ENCODE measurements at places on chromosomes 2 and 18.

GRCh38 chr18:61967252-61967891, 74.6 kb upstream of the RNF152 start:
- no peak overlapping the region for H3K4me3 ChIP-seq
- no peaks in the 10 kb centered on the region for H3K27me3 ChIP-seq
- H3K4me1 ChIP-seq = no peaks in the 10 kb centered on the region

GRCh38 chr2:69559442-69560146, 83.9 kb downstream of the AAK1 start:
- no peak overlapping the region for H3K27ac ChIP-seq
- H3K36me3 ChIP-seq = peaks cover 4% of the 10 kb centered on the region
- peak; percentile 62 for DNase-seq

DNA sequence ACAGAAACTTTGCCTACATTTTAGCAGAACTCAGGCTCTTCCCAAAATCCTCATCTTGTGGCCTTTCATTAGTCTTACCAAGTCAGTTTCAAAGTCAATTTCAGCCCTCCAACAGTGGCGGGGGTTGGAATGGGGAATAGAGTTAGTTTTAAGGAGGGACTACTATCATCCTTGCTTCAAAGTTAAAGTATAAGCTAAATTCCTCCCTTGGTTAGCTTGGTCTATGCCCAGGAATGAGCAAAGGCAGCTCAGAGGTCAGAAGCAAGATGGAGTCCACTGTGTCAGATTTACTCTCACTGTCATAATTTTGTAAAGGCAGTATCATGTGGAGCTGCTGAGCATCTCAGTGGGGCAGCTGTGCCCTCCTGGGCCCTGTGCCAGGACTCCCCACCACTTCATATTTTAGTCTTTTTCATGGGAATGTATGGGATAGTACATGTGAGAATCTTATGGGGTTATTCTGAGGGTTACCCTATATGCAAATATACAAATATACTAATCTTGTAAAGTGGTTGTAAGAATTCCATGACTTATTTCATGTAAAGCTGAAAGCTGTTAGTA, 145.2 kb upstream of the MMADHC start:
- peaks cover 14% of the 10 kb centered on the region for H3K4me1 ChIP-seq
- H3K4me3 ChIP-seq = no peak overlapping the region
- no peak for DNase-seq
- H3K27me3 ChIP-seq = no peaks in the 10 kb centered on the region

DNA sequence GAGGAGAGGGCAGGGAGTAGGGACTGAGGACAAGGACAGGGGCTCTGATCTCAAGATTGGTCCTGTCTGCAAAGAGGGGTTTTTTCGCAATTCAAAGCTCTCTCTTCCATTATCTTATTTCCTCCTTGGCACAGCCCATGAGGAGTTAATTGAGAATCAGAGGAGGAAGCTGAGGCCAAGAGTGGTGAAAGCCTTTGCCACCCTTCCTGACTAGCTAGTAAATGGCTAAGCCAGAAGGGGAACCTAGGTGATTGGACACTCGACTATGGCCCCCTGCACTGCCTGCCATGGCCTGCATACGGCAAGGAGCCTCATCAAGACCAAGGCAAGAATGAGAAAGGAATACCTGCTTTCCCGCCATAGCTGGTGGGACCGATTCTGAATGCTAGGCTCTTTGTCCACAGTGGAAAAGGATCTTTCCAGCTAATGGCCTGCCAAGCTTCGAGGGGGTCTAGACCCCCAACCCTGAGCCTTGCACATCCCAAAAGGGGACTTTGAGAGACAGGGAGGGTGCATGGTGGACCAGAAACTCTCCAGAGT, 237.9 kb downstream of the HAUS1 start:
- no peak overlapping the region for H3K4me3 ChIP-seq
- H3K27ac ChIP-seq = no peak overlapping the region
- DNase-seq = no peak

DNA sequence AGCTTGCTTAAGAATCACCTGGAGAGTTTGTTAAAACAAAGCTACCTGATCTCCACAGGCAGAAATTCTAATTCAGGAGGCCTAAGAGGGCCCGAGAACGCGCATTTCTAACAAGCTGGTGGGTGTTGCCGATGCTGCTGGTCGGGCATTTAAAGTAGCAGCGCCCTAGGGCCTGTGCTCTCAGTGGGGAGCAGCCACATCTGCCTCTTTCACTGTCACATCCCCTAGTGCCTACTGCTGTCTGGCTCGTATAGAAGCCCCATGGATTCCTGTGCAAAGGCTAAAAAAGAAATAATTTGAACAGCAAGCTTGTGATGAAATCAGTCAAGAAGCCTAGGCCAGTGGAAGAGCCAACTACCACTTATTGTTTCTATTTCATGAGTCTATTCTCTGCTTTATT, 126.7 kb upstream of the SMIM21 start:
- H3K4me3 ChIP-seq = no peak overlapping the region
- peaks cover 4% of the 10 kb centered on the region for H3K27me3 ChIP-seq
- H3K4me1 ChIP-seq = no peaks in the 10 kb centered on the region
- H3K36me3 ChIP-seq = no peaks in the 10 kb centered on the region
- H3K27ac ChIP-seq = no peak overlapping the region
- no peak for DNase-seq

DNA sequence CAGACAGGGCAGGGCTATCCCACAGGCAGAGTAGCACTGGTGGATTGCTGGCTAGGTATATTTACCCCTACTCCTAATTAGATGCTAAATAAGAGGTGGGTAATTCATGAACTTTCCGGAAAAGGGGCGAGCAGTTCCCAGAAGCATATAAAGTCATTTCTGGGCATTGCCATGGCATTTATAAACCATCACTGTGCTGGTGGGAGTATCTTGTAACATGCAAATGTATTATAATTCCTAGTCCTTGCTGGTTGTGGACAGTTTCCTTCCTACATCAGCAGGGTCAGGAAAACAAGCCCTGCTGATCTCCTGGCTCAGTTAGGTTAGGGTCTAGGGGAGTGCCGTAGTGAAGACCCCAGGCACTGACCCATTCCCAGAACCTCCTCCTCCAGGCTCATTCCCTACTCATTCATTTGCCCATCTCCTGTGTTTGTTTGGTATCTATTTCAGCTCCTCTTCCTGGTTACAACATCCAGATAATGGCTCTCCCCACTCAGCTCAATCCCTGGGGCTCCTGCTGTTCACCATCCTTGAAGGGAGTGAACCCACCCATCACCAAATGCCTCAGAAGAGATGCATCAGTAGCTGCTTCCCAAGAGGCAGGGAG, 282.7 kb downstream of the SRBD1 start:
- H3K4me1 ChIP-seq = peaks cover 4% of the 10 kb centered on the region
- no peak for DNase-seq
- H3K27ac ChIP-seq = no peak overlapping the region
- H3K27me3 ChIP-seq = peaks cover 17% of the 10 kb centered on the region

DNA sequence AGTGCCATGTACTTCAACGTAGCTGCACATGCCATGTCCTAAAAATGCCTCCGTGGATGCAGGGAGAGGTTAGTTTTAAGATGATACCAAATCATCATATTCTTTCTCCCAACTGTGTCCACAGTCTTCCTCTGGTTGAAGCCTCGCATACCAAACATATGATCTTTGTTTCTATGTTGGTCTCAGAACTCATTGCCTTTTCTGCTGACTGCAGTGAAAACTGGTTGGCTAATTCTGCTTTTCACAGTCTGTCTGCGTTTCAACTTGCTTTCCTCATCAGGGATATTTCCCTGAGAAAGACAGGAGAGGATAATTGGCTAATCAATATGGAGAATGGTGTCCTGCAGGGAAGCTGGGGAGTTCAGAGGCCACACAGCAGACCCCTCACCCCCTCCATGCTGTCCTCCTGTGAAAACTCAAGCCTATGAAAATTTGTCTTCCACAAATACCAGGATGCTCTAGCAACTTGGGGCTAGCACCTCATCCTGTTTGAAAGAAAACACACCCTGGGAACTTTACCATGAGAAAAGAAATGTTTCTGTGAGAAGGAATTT, 192.2 kb upstream of the PXDN start:
- no peaks in the 10 kb centered on the region for H3K27me3 ChIP-seq
- H3K4me3 ChIP-seq = no peak overlapping the region
- H3K4me1 ChIP-seq = no peaks in the 10 kb centered on the region
- no peak overlapping the region for H3K27ac ChIP-seq
- DNase-seq = no peak
- H3K36me3 ChIP-seq = no peaks in the 10 kb centered on the region

- H3K27ac ChIP-seq = peak overlapping the region; percentile 20
- peaks cover 11% of the 10 kb centered on the region for H3K4me1 ChIP-seq
- DNase-seq = peak; percentile 65
- H3K27me3 ChIP-seq = no peaks in the 10 kb centered on the region
Measured at GRCh38 chr18:74116633-74117554, 30.7 kb downstream of the FBXO15 start.

DNA sequence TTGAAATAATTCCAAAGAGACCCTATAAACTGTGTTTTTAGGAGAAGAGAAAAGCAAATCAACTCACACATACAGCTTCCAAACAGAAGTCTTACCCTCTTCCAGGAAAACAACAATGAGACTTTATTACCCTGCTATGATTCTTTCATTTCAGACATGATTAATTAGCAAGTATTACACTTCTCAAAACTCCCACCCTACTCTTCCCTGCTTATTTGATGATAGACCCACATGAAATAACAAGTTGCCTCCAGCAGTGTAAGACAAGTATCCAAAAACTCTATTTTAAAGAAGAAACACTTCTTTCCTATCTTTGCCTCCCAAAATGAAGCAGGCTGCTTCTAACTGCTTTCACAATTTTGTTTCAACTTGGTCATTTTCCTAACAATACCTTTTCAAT, 4.1 kb downstream of the FIGN start:
- H3K36me3 ChIP-seq = no peaks in the 10 kb centered on the region
- H3K27ac ChIP-seq = no peak overlapping the region
- peaks cover 2% of the 10 kb centered on the region for H3K4me1 ChIP-seq
- H3K4me3 ChIP-seq = no peak overlapping the region

- no peak for DNase-seq
- H3K4me3 ChIP-seq = no peak overlapping the region
- H3K36me3 ChIP-seq = no peaks in the 10 kb centered on the region
- no peak overlapping the region for H3K27ac ChIP-seq
- H3K27me3 ChIP-seq = no peaks in the 10 kb centered on the region
Measured at GRCh38 chr2:16184341-16184890, 244.1 kb downstream of the MYCN start.

DNA sequence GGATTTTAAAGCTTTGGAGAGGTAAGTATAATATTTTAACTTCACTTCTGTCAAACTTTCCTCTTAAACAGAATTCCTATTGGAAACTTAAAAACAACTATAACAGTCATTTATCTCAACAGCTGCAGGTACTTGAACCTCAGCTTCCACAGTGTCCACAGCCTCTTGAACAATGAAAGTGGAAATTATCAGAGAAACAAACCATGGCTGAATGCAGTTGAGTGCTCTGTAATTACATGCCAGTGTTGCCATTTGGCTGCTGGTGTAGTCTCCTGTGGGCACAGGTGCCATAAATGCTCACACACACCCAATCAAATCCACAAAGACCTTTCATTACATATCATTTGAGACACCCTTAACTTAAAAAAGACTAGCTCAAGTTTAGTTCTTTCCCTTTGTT, 125.1 kb downstream of the CPS1 start:
- H3K27me3 ChIP-seq = no peaks in the 10 kb centered on the region
- no peak for DNase-seq
- no peak overlapping the region for H3K27ac ChIP-seq
- H3K4me1 ChIP-seq = no peaks in the 10 kb centered on the region

- peak overlapping the region; percentile 69 for H3K4me3 ChIP-seq
- H3K27ac ChIP-seq = peak overlapping the region; percentile 85
- H3K27me3 ChIP-seq = no peaks in the 10 kb centered on the region
- DNase-seq = no peak
- H3K4me1 ChIP-seq = peaks cover 19% of the 10 kb centered on the region
Measured at GRCh38 chr2:216694826-216695217, 527 bp downstream of the IGFBP5 start.

DNA sequence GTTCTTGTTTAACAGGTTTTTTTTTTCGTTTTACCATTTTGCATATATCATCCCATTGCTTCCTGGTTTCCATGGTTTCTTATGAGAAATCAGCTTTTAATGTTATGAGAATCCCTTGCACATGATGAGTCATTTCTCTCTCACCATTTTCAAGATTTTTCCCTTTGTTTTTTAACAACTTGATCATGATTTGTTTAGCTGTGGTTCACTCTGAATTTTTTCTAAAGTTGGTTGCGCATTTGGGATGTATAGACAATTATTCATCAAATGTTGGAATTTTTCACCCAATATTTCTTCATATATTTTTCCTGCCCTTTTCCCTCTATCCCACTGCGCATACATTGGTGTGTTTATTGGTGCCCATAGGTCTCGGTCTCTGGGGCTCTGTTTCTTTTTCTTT, 42.4 kb upstream of the BIN1 start:
- H3K4me3 ChIP-seq = no peak overlapping the region
- H3K27ac ChIP-seq = no peak overlapping the region
- DNase-seq = peak; percentile 96
- H3K4me1 ChIP-seq = peaks cover 18% of the 10 kb centered on the region
- H3K36me3 ChIP-seq = no peaks in the 10 kb centered on the region

DNA sequence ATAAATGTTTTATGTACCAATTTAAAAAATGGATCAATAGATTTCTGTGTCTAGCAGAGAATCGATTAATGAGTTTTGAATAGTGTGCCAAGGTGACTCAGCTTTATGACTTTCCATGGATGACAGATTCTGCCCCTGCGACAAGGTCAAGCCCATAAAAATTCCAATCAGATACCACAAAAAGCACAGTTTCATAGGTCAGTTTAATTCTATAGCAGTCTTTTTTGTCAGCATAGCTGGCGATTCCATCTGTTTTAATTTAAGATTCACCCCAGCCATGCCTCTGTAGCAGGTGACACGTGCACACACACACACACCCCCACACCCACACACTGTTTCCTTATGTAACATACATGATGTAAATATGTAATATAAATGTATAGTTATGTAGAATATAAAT, 28.9 kb downstream of the RAB31 start:
- DNase-seq = peak; percentile 29
- H3K4me1 ChIP-seq = peaks cover 9% of the 10 kb centered on the region
- no peaks in the 10 kb centered on the region for H3K27me3 ChIP-seq
- peaks cover 6% of the 10 kb centered on the region for H3K36me3 ChIP-seq
- H3K27ac ChIP-seq = no peak overlapping the region

All from IMR-90 (cell line).